ENCODE measurements at places on chromosomes 16 and 17. TPM values are rescaled to one million over a fixed set of nuclear protein-coding genes. Genes with fewer than 3 reads are reported as not detected.

The ADAM11 gene
- 2.7 TPM for total RNA-seq

The SOST gene
- not detected for total RNA-seq

The OR1E2 gene
- not detected for total RNA-seq

The CD300LB gene
- not detected for total RNA-seq

The PRR35 gene
- total RNA-seq = not detected

The TAT gene
- not detected for total RNA-seq

The SLC5A10 gene
- not detected for total RNA-seq

The LITAFD gene
- not detected for total RNA-seq

The NDRG4 gene
- 9.2 TPM for total RNA-seq

The OMG gene
- total RNA-seq = 7.9 TPM

The ELOB gene
- 326 TPM for total RNA-seq

The GDPD1 gene
- total RNA-seq = 0.12 TPM

The SCO1 gene
- total RNA-seq = 25.4 TPM

The EVI2B gene
- total RNA-seq = under 0.01 TPM

The TMEM235 gene
- not detected for total RNA-seq

The WDR90 gene
- total RNA-seq = 8.5 TPM

The TMEM98 gene
- total RNA-seq = 110 TPM

All from pericardium fibroblast (primary cell).